H54 (cell line): ENCODE measurements at places on chromosomes 11 and 22.

- DNase-seq = no peak
Observed at GRCh38 chr11:88398791-88399570, 61.4 kb upstream of the CTSC start.

DNA sequence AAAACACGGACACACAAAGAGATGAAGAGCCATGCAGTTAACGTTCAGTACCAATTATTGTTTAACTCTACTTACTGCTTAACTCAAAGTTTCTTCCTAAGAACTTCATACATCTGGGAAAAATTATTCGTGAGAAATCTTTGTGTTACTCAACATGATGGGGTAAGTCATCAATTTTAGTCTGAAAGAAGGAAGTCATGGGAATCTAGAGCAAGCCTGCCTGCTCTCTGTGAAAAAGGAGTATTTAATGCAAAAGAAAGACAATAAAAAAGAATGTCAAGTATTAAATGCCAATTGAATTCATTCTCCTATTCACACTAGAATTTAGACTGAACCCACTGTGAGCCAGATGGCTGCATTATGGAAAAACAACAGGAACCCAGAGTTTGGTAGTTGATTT is 16.0 kb downstream of the TMEM123 start:
- no peak for DNase-seq

DNA sequence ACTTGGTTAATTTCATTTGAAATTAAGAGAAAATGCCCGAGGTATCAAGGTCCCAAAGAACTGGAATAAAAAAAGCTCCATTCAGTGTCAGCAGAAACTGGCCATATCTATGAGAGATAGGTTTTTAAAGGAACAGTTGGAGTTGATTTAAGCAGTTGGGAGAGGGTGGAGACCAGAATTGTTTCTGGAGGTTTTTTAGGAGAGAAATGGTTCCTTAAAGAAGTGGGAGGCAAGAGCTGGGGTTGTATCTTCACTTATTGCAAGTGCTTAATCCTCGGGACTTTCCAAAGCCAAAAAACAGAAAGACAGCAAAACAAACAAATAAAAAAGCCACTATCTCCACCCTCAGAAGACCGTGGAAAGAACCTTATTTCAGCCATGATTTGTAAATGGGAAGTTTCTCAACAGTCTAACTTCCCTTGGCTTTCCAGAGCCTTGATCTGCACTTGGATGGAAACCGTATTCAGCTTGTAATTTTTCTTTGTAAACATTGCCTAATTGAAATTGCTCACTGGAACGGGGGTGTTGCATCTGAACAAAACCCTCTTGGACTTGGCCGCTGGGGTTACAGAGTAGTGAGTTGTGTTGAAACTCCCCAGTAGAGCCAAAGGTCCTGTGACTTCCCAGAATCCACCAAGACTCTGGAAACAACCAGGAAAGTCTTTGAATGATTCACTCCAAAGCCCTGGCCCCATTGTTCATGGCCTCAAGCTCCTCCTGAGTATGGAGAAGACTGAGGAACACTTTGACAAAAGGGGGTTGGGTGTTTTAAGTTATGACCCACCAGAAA is 115.6 kb downstream of the SLC1A2 start:
- DNase-seq = no peak

GRCh38 chr22:26568207-26568706 is 21.7 kb downstream of the TPST2 start:
- no peak for DNase-seq

- no peak for DNase-seq
Observed at GRCh38 chr11:113159988-113160807, 154.2 kb upstream of the TTC12 start.

DNA sequence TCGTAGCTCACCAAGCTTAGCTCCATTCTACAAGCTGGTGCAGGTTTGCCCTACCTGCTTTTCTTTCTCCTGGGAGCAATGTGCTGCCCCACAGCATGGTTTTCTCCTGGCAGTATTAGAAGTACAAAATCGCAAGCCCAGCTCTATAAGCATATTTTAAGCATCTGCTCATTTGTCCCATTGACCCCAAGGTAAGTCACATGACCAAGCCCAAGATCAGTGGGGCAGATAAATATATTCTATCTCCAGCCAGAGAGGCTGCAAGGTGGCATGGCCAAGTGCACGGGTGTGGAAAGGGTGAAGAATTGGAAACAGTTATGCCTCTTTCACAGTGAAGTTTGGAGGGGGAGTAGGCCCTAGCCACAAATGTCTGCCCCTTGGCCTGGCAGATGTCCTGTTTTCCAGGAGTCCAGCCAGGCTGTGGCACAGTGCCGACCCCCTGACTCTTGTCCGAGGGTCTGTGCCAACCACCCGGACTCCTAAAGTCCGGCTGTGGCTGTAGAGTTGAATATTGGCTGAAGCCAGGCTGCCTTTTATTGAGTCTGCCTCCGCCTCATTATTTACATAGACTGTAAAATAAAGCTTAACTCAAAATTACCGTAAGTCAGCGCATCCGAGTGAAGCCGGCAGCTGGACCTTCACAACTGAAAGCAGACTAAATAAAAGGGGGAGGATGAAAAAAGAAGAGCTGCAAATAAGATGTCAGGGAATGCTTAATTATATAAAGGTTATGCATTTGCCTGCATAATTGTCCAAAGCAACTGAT is 165.7 kb downstream of the COMMD9 start:
- DNase-seq = no peak

GRCh38 chr11:117875382-117876058 is 938 bp downstream of the FXYD6 start:
- DNase-seq = no peak

DNA sequence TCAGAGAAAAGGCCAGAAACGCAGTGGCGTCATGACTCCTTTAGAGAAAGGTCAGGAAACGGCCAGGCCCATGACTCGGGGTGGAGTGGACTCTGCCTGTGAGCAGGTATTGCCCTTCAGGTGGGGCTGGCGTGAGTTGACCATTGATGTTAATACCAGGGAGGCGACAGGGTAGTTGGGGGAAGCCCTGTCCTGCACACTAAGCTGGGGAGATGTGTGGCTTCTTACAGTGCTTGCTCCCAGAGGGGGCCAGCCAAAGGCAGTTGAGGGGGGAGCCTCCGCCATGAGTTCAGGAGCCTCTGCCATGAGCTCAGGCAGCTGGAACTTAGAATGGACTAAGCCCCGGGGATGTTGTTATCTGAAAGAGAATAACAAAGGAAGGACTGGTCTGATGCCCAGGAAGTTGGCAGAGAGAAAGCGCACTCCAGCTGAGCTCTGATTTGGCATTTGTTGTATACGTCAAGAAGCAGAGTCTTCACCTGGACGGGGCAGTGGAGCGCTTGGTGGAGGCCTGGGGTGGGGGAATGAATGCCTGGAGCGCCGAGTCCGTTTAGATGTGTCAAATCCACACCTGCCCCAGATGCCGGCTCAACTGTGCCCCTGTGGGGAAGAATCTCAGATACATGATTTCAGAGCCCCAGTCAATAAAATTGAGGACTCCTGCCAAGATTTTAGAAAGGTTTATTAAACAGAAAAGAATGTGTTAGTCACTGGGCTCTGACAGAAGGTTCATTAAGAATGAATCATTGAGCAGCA is 222.5 kb downstream of the TBC1D22A start:
- peak; percentile 67 for DNase-seq

DNA sequence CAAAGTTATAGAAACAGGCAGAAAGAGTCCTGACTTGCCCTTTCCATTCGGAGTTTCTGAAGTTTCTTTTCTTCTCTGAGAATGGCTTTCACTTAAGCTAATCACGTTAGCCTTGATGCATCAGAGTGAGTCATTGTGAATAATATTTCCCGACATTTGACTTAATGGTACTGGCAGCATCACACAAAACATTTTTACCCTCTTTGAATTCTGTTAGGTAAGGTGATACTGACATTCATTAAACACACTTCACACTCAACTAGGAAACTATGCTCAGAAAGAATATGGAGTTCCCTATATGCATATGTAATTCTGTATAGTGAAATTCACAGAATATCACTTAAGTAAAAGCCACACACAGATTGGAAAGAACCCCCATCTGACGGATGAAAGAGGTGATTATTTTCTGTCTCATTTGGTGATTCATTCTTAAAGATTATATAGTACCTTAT is 120.8 kb upstream of the ARHGAP20 start:
- no peak for DNase-seq

DNA sequence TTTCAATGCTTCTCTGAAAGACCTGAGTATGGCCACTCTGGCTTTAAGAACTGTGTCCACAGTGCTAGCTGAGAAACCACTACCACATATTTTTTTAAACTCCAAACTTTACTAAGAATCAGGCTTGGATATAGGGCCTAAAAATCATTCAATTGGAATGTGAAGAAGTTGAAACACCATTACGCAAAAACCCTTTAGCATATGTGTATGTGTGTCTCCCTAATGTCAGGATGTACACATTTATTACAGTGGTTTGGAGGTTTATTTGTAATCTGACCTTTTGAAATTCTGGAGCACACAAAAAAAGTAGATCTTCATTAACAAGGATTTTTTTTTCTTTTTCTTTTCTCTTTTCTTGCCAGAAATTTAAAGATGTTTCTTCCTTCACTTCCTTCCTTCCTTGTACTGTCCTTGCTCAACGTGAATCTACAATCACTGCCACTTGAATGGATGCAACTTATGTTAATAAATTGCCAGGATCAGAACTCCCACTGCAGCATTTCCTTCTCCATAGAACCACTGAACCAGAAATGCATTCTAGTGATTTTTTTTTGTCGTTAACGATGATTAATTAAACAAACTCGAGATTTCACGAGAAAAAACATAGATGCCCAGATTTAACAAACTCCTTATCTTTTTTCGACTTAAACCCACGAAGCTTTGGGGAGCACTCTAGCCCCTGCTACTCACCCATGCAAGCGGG is 3.1 kb upstream of the ADM start:
- DNase-seq = no peak

- DNase-seq = no peak
Observed at GRCh38 chr11:74583024-74583624, 9.3 kb upstream of the POLD3 start.

- no peak for DNase-seq
Observed at GRCh38 chr11:9573775-9574621, 528 bp downstream of the WEE1 start.

- DNase-seq = no peak
Observed at GRCh38 chr11:126112547-126112946, 49.9 kb upstream of the CDON start.

- no peak for DNase-seq
Observed at GRCh38 chr22:26737262-26737661, 79.9 kb downstream of the MIAT start.

- DNase-seq = no peak
Observed at GRCh38 chr11:110710628-110711381, 1.4 kb downstream of the ARHGAP20 start.

DNA sequence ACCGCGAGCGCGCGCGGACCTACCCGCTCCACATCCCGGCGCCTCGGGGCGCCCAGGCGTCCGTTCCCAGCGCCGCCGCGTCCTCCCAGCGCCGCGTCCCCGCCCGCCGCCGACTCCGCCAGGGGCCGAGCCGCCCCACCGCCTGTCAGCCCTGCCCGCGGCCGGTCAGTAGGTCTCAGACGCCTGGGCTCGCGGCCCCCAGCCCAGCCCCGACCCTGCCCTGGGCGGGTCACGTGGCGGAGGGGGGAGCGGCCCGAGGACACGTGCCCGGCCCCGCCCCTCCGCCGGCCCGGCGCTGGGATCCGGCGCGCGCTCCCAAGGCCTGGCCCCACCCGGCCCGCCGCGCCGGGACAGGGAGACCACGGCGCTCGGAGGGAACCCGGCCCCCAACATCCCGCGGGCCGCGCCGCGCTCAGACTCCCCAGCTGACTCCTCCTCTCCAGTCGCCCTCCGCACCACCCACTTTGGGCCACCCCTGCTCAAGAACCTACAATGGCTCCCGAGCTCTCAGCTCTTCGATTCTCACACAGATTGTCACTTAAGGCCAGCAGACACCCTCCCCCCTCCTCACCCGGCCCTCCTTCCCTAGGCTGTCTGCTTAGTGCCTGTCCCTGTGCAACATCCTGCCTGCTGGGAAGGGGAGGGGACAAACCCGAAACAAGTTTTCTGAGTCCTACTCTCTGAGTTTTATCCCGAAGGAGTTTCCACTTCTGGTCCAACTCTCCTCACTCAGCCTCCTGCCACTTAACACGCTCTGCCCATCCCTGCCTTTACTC is at the start of gene RAB3IL1:
Gene RAB3IL1, minus strand, starts transcription at position 233 of the 776 bp plus-strand sequence. Its CDS starts 199 bp downstream, at position 34.
- peak; percentile 70 for DNase-seq

DNA sequence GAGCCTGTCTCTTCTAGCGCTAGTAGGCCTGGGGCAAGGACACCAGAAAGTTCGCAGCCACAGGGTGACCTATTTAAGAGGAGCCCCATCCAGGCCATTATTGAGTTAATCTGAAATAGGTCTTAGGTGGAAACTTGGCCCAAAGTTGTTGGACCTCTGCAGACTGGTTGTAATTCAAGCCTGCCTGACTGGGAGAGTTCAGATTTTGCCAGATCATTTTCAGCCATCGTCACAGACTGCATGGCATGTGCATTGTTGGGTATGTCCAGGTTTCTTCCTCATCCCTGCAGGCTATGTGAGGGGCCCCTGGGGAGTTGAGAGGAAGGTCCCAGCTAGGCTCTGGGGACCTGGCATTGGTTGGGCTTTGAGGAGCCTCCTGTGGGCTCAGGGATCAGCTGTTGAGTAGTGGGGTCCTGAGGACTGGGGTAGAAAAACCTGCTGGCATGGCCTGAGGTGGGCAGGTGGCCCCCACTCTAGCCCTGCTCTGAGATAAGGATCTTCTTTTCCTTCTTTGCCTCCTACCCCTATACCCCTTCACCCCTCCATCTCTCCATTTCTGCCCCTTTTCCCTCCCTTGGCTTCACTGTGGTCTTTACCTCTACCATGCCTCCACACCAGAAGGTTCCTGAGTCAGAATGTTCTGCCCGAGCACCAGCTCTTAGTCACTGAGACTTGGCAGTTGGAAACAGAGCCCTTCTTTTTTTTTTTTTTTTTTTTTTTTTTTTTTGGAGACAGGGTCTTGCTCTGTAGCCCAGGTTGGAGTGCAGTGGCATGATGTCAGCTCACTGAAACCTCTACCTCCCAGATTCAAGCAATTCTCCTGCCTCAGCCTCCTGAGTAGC is 112.7 kb downstream of the MORC2 start:
- DNase-seq = no peak

DNA sequence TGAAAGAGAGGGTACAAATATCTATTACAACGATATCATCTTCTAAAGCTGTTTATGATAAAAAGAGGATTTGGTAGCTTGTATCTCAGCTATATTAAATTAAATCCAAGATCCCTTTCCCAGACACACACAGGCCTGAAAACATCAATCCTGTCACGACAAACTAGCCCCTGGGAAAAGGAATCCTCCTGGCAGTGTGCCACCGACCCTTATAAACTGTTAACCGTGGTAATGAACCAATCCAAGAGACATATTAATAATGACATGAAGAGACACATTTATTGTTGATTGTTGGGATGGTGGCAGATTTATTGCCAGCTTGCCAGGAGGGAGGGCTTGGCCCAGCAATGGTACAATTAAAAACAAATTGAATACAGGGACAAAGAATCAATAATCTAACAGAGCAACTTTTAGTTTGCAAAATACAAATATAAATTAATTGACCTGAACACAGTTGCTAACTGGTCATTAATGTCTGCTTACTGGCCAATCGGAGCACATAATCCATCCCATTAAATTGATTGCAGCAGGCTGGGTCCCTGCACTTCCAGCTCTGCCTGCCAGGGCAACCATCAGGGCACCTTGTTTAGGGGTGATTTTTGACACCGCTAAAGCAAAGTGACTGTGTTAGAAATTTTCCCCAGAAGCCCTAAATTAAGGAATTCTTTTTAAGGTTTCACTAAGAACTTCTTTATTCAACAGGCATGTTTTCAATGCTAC is 887.6 kb downstream of the OPCML start:
- DNase-seq = no peak

GRCh38 chr11:89521294-89521693 is 30.1 kb upstream of the NOX4 start:
- DNase-seq = no peak
